ENCODE measurements at places on chromosomes 7 and 10.

- H3K36me3 ChIP-seq: no peaks in the 10 kb centered on the region
- no peak for DNase-seq
- H3K4me3 ChIP-seq: no peak overlapping the region
Measured at GRCh38 chr10:51231754-51232153, 157.5 kb downstream of the PRKG1 start.

DNA sequence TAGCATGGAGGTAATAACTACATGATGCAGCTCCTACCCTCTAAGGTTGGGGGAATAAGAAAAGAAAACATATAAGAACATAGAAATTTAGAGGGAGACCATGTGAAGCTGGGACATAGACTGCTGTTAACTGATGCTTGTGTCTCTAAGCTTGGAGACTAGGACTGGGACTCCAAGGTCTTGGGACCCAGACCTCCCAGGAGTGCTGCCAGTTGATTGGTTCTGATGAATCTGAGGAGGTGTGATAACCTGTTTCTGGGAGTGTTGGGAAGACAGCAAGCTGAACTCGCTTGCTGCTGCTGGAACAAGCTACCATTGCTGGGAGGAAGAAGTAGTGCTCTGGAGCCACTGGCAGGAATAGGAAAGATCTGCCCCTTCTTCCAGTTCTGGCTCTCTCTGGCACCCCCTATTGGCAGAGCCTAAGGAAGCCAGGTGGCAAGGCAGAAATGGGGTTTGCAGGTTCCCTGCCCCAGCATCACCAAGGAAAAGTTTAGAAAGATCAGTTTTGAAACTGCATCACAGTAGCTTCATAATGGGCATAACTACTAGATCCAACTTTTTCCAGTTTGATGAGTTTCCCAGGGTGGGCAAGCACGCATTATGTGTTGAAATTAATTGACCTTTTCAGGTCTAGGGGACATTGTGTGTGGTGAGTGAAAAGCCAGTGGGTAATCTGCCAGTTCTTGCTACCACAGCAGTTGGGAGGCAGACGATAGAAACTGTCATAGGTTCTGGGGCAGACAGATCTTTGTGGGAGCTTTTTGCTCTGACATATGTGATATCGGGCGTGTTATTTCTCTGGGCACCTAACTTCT, 140.7 kb downstream of the SND1 start:
- H3K27ac ChIP-seq: no peak overlapping the region
- H3K36me3 ChIP-seq: no peaks in the 10 kb centered on the region
- DNase-seq: no peak
- H3K4me1 ChIP-seq: peaks cover 2% of the 10 kb centered on the region

GRCh38 chr10:24513155-24513554, 210.5 kb downstream of the ARHGAP21 start:
- peaks cover 4% of the 10 kb centered on the region for H3K36me3 ChIP-seq
- H3K4me3 ChIP-seq: no peak overlapping the region
- no peak for DNase-seq
- no peaks in the 10 kb centered on the region for H3K27me3 ChIP-seq
- H3K27ac ChIP-seq: no peak overlapping the region

GRCh38 chr7:101803203-101804087, 14.0 kb upstream of the CUX1 start:
- no peak overlapping the region for H3K27ac ChIP-seq
- DNase-seq: no peak
- no peak overlapping the region for H3K4me3 ChIP-seq
- H3K27me3 ChIP-seq: peaks cover 37% of the 10 kb centered on the region

- no peaks in the 10 kb centered on the region for H3K36me3 ChIP-seq
- H3K4me3 ChIP-seq: peak overlapping the region; percentile 57
- peak; percentile 38 for DNase-seq
- H3K27me3 ChIP-seq: no peaks in the 10 kb centered on the region
- H3K4me1 ChIP-seq: no peaks in the 10 kb centered on the region
- H3K27ac ChIP-seq: peak overlapping the region; percentile 61
Measured at GRCh38 chr10:31759124-31759798, 169.4 kb downstream of the ARHGAP12 start.

DNA sequence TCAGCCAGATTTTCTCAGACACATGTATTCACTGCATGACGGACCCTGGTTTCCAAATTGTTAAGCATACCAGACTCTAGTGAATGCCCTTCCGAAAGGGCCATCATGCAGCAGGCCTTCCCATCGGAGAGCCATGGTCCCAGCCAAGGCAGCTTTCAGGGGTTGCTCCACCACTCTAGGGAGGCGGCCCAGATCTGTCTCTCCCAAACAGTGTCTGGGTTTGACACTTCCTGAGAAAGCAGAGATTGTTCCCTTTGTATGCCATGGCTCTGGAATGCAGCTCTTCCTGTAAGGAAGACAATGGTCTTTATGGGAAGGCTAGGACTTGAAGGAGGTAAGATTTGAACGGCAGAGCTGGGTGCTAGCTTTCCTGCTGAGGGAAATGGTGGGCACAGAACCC, 178.8 kb upstream of the BMPER start:
- H3K4me1 ChIP-seq: peaks cover 79% of the 10 kb centered on the region
- H3K27me3 ChIP-seq: no peaks in the 10 kb centered on the region
- H3K36me3 ChIP-seq: no peaks in the 10 kb centered on the region
- H3K27ac ChIP-seq: peak overlapping the region; percentile 62

DNA sequence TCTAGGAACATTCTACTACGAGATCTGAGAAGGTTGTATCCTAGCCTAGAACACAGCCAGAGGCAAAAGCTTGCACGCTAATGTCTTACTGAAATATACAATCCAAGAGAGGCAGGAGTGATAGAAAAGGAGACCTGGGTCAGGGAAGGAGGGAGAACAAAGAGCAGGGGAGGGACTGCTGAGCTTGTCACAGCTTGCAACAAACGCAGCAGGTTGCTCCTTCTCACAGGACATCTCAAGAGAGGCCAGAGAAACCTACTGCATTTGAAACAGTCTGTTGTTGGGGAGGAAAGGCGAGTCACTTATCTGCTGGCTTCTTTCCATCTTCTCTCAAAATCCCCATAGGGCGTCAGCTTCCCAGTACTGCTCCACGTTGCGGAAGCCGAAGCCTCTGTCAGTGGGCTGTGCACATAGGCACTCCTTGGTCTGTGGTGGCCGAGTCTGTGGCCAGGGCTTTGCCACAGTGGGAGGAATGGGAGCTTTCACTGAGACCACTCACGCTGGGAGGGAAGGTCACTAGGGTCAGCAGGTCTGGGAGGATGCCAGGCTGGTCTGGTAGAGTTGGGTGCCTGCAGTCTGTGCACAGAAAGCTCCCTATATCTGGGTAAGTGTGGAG, 25.8 kb upstream of the GPNMB start:
- H3K27ac ChIP-seq: no peak overlapping the region
- H3K4me3 ChIP-seq: no peak overlapping the region
- H3K4me1 ChIP-seq: no peaks in the 10 kb centered on the region
- no peaks in the 10 kb centered on the region for H3K36me3 ChIP-seq
- no peak for DNase-seq
- no peaks in the 10 kb centered on the region for H3K27me3 ChIP-seq

- no peak overlapping the region for H3K4me3 ChIP-seq
- H3K27ac ChIP-seq: peak overlapping the region; percentile 42
- peaks cover 29% of the 10 kb centered on the region for H3K4me1 ChIP-seq
- H3K27me3 ChIP-seq: no peaks in the 10 kb centered on the region
Measured at GRCh38 chr7:4730971-4731370, 44.5 kb upstream of the AP5Z1 start.

DNA sequence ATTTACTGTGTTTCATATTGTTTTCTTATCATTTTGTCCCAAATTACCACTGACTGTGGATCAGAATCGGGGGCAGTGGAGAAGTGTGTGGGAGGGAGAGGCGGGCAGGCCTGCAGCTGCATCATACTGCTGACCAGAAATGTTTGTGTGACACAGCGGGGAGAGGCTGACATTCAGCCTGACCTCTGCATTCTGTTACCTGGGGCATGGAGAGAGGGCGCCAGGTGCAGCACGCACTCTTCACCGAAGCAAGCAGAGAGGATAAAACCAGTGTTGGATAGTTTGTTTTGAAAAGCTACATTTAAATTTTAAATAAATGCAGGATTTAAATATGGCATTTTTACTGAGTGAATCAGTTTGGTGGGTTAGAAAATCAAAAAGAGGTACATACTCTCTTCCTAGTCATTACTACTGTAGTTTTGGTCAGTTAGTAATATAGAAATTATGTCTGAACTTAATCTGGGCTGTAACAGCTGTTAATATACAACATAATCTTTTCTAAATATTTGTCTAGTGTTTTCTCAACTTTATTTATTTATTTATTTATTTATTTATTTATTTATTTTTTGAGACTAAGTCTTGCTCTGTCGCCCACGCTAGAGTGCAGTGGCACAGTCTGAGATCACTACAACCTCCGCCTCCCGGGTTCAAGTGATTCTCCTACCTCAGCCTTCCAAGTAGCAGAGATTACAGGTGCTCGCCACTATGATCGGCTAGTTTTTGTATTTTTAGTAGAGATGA, 8.8 kb upstream of the STMP1 start:
- no peak overlapping the region for H3K4me3 ChIP-seq
- no peaks in the 10 kb centered on the region for H3K27me3 ChIP-seq
- H3K27ac ChIP-seq: peak overlapping the region; percentile 16
- no peak for DNase-seq
- H3K36me3 ChIP-seq: peaks cover 4% of the 10 kb centered on the region

DNA sequence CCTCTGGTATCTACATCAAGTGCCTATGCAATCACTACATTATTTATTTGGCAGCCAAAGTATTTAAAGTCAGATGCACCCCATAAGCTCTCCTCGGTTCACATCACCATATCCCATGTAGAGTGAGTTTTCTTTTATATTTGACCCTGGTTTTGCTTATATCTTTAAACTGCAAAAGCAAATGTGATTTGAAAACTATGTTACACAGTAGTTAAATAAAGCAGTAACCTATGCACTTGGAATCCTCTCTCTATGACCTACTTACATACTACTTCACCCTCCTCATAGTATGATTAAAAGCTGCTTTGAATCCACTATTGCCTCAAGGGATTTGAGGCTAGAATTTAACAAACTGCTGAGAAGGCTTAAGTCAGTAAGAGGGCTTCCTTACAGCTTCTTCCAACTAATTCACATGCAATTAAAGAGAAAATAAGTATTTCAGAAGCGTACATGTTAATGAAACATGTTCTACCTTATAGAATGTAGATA, 2.2 kb upstream of the CELF2 start:
- H3K27ac ChIP-seq: no peak overlapping the region
- DNase-seq: no peak
- H3K36me3 ChIP-seq: no peaks in the 10 kb centered on the region
- H3K4me3 ChIP-seq: no peak overlapping the region
- peaks cover 25% of the 10 kb centered on the region for H3K4me1 ChIP-seq
- no peaks in the 10 kb centered on the region for H3K27me3 ChIP-seq

DNA sequence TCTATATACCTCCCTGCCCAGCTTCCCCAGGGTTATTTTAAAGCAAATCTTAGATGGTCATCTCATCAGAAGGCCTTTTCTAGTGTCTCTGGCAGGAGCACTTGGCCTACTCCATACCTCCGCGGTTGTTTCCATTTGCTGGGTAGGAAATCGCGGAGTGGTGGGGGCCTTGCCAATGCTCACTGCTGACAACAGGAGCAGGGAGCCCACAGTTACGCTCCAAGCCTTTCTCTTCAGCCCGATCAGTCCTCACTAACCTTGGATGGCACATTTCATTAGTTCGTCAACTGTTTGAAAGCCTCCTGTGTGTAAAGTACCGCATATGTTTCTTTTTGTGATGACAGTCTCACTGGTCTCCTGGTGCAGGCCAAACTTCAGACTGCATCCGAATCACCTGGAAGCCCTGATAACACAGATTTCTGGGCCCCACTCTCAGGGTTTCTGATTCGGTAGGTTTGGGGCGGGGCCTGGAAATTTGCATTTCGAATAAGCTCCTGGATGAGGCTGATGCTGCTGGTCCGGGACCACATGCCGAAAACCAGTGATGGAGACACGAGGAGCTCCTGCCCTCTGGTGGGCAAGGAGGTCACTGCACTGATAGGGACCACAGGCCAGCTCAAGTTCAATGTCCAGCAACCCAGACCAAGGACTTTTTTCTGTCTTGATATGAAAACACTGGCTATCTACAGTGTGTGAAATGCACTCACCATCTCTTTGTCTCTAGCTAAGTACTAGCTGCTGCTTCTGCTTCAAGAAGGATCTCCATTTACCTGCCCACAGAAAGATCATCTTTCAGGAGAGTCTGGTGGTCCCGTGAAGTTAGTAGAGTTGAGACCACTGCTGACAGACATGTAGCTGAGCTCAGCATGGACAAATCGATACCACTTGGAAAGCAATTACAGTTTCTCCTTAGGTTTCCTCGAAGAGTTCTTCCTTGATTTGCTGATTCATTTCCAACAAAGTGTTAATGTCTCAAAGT, 14.0 kb downstream of the LRGUK start:
- H3K4me1 ChIP-seq: no peaks in the 10 kb centered on the region
- no peak overlapping the region for H3K27ac ChIP-seq
- no peaks in the 10 kb centered on the region for H3K36me3 ChIP-seq
- no peaks in the 10 kb centered on the region for H3K27me3 ChIP-seq

- H3K4me3 ChIP-seq: no peak overlapping the region
- no peak overlapping the region for H3K27ac ChIP-seq
- DNase-seq: peak; percentile 46
- H3K36me3 ChIP-seq: no peaks in the 10 kb centered on the region
- H3K27me3 ChIP-seq: no peaks in the 10 kb centered on the region
Measured at GRCh38 chr7:125670926-125671572, 741.4 kb upstream of the POT1 start.

GRCh38 chr7:34718867-34719266, 60.8 kb downstream of the NPSR1 start:
- DNase-seq: no peak
- H3K27me3 ChIP-seq: no peaks in the 10 kb centered on the region
- no peaks in the 10 kb centered on the region for H3K36me3 ChIP-seq
- H3K4me3 ChIP-seq: no peak overlapping the region
- no peaks in the 10 kb centered on the region for H3K4me1 ChIP-seq

DNA sequence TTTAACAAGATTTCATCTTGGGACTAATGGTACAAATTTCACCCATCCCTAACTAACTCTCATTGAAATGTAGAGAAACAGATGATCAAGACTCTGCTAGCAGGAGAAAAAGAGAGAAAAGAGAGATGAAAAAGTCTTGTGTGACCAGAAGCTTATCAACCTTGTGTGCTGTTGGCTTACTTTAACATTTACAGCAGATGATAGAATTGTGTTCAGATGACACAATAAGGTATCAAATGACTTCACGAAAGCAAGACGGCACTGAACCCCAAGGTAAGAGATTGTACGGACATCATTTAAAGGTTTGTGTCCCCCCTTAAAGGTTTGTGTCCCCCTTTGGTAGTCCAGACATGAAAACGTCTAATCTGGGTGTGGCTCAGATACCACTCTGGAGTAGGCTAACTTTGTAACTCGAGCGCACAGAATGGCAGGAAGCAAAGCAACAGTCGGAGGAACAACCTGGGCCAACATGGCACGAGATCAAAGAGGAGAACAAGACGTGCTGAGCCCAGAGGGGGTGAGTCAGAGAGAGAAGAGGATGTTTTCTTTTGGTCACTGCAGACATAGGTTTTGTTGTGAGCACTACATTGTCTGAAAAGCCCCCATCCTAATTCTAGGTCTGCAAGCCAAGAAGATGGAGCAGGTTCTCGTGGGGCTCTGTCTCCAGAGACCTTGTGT, 10.4 kb upstream of the LMBR1 start:
- H3K27ac ChIP-seq: no peak overlapping the region
- H3K36me3 ChIP-seq: no peaks in the 10 kb centered on the region
- H3K27me3 ChIP-seq: no peaks in the 10 kb centered on the region
- peak; percentile 53 for DNase-seq
- no peak overlapping the region for H3K4me3 ChIP-seq

Measured in cardiac muscle cell (in vitro differentiated cells and primary cell).